ENCODE measurements at places on chromosomes 7 and 10.

DNA sequence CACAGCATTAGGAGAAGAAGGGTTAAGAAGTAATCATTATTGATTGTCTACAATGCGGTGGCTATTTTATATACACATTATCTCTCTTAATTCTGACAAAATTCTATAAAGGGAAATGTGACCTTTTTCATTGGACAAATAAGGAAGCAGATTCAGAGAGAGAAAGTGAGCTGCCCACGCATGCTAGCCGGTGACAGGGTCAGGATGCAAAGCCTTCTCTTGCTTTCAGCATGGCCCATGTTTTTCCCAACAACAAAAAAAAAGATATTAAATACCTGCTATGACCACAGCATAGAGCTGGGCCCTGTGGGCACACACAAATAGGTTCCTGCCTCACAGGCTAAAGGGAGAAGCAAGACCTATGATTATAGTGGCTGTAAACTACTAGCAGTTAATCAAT is 66.8 kb downstream of the PPP1R3C start:
- DNase-seq: no peak

DNA sequence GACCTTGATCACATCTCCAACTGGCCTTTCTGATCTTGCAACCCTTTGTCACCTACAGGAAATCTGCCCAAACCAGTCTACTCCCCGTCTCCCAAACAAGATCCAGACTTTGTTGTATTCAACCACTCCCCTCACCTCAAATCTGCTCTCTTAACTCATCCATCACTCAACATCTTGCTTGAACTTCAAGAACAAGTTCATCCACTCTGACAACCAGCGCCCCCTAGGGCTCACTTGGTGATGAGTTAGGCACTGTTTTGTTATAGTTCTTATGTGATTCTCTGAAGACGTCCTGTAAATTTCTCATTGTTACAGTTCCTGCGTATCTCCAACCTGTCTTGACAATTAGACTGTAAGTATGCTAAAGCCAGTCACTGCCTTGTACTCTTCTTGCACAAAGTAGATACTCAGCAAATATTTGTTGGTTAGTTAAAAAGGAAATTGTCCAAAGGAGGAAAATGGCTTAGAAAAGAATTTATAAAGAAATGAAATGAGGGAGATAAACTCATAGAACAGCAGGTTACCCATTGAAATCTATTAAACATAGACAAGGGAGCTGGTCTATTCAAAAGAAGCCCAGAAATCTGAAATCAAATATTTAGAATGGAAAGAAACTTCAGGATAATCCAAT is 5.3 kb downstream of the FRMD4A start:
- peak; percentile 5 for DNase-seq

- peak; percentile 23 for DNase-seq
Observed at GRCh38 chr10:33459602-33460001, 125.1 kb upstream of the NRP1 start.

- no peak for DNase-seq
Observed at GRCh38 chr7:99984593-99984992, 8.8 kb upstream of the AZGP1 start.

DNA sequence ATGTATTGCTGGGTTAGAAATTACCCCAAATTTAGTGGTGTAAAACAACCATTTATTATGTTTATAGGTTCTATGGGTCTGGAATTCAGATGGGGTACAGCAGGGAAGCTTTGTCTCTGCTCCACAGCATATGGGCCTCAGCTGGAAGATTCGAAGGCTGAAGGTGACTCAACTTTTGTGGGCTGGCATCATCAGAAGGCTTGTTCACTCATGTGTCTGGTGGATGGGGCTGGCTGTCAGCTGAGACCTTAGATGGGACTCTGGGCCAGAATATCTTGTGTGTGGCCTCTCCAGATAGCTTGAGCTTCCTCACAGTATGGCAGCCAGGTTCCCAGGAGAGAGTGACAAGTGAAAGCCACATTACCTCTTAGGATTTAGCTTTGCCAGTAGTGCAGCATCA is 45.9 kb downstream of the ZNF503 start:
- DNase-seq: no peak

GRCh38 chr10:78899996-78900714 is 168.6 kb upstream of the ZMIZ1 start:
- DNase-seq: peak; percentile 79

DNA sequence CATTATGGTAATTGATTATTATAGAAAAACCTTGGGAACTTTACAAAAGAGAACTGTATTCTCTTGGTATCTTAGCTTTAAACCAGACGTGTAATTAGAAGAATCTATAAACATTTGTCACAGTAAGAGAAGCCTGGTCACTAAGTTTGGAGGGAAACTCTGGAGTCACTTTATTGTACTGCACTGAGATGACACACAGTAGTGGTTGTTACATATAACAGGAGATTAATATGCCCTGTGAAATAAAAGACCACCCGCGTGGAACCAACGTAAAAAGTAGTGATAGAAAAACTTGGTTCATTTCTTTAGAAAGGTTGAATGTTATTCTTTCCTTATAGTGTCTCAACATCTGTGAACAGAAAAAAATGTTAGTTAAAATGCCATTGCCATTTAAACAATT is 416.1 kb downstream of the MDFIC start:
- no peak for DNase-seq

- DNase-seq: no peak
Observed at GRCh38 chr10:49632406-49633317, 18.8 kb downstream of the CHAT start.

- DNase-seq: peak; percentile 56
Observed at GRCh38 chr7:88331322-88331721, 24.6 kb upstream of the STEAP4 start.

DNA sequence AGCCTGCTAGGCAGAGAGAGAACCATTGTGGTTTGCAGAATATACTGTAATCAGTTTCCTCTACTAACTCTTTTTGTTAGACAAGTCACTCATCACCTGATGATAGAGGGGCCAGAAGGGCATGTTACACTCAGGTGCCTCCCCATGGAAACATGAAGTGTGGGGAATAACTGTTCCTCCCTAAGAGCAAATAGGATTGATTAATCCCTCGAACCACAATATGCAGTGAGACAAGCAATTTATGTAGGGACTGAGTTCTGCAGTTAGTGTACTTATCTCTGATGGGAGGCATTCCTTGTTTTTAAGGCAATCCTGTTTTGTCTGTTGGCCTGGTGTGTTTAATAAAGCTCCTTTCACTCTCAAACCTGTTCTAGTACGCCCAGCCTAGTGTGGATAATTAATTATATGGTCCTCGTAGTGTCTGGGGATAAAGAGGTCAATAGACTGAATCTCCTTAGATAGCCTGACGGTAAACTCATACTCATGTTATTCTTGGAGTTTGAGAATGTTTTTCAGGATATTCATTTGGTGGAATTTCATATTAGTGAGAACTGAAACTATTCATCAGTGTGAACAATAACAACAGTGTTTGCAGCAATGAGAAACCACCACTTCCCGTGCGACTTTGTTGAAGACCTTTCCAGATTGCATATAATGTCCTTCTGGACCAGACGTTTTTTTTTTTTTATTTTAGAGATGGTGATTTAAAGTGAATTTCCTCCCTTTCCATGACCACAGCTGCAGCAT is 344.8 kb upstream of the FZD8 start:
- DNase-seq: no peak

GRCh38 chr10:8950978-8951377 is 896.5 kb downstream of the GATA3 start:
- no peak for DNase-seq

GRCh38 chr10:108411206-108411605 is 1246.7 kb upstream of the SORCS1 start:
- no peak for DNase-seq

GRCh38 chr7:155815332-155816191 is 3.3 kb upstream of the SHH start:
- peak; percentile 41 for DNase-seq

- peak; percentile 63 for DNase-seq
Observed at GRCh38 chr10:71260622-71261325, 48.4 kb downstream of the UNC5B start.

GRCh38 chr10:8898745-8899330 is 844.4 kb downstream of the GATA3 start:
- DNase-seq: no peak

Measured in fibroblast of skin of scalp (primary cell).